ENCODE measurements at places on chromosomes 16 and 17. TPM values are rescaled to one million over a fixed set of nuclear protein-coding genes. Genes with fewer than 3 reads are reported as not detected.
A peak's percentile ranks its signal among the peaks of the same experiment; 100 is the strongest.

The ECI1 gene
- 44.5 TPM for total RNA-seq

GRCh38 chr17:56347639-56348038 is 194.4 kb downstream of the ANKFN1 start:
- peak; percentile 98 for DNase-seq

DNA sequence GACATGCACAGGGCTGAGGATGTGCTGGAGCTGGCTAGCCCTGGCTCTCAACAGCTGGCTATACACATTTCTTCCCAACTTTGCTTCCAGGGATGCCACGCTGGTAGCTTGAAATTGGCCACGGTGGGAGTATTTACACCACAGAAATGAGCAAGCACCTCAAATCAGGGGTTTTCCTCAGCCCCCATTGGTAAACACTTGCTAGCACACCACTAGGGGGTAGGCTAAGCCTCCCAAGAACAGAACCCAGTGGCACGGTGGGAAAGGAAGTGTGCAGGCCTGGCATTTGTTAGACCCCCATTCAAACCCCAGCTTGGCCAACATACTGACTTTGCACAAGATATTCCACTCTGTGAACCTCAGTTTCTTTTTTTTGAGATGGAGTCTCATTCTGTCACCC is 12.9 kb downstream of the DRC3 start:
- DNase-seq: no peak

DNA sequence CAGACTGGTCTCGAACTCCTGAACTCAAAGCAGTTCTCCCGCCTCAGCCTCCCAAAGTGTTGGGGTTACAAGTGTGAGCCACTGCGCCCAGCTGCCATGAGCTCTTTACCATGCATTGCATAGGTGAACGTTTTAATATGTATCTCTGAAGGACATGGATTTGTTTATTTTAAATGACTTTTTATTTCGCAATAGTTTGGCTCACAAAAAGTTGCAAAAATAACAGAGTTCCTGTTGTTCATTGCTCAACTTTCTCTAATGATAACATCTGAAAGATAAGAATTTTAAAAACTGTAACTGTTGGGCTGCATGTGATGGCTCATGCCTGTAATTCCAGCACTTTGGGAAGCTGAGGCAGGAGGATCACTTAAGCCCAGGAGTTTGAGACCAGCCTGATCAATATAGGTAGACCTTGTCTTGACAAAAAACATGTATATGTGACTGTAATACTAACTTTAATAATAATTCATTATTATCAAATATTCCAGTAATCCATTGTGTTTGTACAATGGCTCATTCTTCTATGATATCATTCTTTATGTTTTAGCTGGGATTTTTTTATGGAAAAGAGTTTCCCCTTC is 80.1 kb downstream of the ABCC1 start:
- DNase-seq: peak; percentile 10

- peak; percentile 100 for DNase-seq
These were observed 59.8 kb downstream of the BAIAP2 start for GRCh38 chr17:81094509-81095382.

DNA sequence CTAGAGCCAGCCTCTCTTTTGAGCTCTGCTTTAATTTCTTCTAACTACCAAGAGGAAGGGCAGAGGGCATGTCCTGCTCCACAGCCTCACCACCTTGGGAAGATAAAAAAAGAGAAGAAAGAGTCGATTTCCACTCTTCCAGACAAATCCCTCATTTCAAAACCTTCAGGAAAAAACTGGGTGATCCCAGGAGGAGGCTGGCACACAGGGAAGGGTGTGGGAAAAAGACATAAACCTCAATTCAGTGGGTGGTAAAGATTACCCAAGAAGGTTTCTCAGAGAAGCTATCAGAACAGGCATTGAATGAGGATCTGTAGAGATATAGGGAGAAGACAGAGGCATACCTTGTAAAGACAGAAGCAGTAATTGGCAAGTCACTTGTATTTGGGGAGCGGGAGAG is 79.9 kb upstream of the CRHR1 start:
- no peak for DNase-seq

The TOB1 gene
- total RNA-seq: 9.3 TPM

DNA sequence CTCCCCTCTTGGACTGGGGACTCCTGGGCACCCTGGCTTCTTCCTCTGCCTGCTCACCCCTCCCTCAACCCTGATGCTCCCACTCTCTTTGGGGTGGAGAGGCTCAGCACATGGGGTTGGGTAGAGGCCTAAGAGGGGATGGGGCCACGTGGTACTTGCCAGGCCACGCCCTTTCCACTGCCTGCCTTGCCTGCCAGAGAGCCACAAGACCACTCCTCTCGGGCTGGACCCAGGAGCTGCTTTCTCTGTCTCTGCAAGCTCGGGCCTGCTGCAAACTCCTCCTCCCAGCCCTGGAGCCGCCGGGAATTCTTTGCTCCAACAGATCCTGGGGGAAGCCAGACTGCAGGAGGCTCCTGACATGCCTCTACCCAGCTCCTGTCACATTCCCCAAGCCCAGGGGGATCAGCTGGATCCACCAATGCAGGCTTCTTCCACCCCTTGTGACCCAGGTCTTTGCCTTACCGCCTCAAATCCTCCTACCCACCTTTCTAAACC is 11.8 kb downstream of the DLX4 start:
- DNase-seq: no peak

DNA sequence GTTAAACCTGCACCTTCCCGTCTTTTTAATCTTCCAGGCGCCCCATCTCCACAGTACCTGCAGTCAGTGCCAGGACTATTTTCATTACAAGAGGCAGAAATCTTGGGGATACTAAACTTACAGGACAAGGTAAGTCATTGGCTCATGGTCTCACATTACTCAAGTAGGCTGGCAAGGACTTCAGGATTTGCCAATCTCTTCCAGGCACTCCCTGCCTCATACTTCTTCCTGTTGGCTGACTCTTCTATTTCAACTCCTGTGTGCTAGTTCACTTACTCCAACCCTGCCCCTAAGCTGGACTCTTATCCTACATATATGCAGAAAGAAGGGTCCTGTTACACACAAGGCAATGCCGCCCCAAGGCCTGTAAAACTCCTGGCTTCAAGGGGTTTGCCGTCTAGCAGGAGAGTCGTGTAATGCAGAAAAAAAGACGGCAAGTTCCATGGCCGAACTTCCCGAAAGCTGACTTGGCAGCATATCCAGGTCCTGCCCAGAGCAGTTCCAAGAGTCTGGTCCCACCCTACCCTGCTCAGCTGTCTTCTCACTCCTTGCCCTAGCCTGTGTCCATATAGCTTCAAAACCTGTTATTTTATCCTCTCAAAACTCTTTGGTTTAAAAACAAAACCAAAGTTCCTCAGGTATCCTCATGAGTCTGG is 14.8 kb downstream of the ERN1 start:
- no peak for DNase-seq

The ABCA8 gene
- not detected for total RNA-seq

The SNAI3 gene
- total RNA-seq: 0.19 TPM

GRCh38 chr17:63425483-63425882 is 20.6 kb downstream of the CYB561 start:
- DNase-seq: peak; percentile 74

DNA sequence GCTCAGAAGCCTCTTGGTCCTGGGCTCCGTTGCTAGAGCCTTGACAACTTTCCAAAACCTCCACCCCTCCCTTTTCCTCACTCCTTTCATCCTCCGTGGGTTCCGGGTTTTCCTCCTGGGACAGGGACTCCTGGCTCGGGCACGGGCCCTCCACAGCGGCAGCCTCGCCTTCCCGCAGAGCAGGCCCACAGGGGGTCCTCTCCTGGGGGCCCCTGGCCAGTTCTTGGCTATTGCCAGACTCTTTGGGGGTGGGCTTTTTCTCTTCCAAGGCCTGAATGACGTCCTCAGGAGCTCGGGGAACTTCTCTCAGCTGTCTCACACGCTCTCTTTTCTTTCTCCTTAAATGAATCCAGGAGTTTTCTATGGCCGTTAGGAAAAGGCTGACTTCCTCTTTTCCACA is 19.3 kb upstream of the MNT start:
- DNase-seq: no peak

The GPR142 gene
- not detected for total RNA-seq

DNA sequence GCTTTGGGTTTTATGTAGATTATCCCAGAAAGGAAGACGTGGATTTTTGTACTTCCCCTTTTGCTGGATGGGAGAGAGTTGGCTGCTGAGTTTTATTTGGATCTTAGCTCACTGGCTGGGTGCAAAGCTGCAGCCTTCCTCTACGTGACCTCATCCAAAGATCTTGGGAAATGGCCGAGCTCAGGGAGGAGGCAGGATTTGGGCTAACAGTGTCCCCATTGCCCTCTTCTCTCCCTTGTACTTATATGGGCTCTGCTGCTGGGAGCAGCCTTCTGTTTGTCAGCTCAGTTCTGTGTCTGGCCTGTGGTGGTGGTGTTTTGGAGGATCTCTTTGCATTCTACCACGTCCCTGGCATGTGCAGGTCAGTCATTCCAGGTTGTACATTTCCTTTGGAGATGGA is 2.0 kb downstream of the AOC3 start:
- DNase-seq: no peak

The NEUROD2 gene
- not detected for total RNA-seq

Data from LHCN-M2 (cell line).